SIG-M5 (cell line): ENCODE measurements at places on chromosomes 7 and 10.

DNA sequence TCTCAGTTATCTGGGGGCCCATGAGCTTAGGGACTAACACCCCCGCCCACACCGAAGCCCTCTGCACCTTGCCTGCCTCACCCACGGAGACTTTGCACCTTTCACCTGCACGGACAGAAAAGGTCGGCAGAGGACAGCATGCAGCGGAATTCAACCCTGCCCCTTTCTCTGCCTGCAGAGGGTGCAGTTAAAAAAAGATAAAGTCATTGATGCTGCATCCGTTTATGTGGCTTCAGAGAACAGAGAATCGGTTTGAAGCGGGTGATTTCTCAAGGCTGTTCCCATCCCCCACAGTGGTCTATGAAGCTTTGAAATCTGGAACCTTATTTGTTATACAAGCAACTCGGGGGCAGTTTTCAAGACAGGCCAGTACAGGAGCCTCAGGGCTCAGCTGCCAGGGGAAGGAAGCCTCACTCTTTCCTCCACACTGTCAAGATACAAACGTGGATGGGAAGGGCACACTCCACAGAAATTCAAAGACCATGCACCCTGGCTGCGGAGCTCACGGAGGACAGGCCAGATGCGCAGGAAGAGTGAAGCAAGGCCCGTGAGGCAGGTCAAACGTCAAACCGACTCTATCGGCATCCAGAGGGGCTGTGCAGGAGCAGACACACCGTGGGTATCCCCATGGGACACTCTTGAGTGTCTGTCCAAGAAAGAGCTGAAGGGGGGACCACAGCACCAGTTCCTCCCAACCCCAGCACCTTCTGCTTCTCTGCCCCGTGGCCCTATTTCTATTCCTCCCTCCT, 66.3 kb downstream of the INSIG1 start:
- no peak for DNase-seq

DNA sequence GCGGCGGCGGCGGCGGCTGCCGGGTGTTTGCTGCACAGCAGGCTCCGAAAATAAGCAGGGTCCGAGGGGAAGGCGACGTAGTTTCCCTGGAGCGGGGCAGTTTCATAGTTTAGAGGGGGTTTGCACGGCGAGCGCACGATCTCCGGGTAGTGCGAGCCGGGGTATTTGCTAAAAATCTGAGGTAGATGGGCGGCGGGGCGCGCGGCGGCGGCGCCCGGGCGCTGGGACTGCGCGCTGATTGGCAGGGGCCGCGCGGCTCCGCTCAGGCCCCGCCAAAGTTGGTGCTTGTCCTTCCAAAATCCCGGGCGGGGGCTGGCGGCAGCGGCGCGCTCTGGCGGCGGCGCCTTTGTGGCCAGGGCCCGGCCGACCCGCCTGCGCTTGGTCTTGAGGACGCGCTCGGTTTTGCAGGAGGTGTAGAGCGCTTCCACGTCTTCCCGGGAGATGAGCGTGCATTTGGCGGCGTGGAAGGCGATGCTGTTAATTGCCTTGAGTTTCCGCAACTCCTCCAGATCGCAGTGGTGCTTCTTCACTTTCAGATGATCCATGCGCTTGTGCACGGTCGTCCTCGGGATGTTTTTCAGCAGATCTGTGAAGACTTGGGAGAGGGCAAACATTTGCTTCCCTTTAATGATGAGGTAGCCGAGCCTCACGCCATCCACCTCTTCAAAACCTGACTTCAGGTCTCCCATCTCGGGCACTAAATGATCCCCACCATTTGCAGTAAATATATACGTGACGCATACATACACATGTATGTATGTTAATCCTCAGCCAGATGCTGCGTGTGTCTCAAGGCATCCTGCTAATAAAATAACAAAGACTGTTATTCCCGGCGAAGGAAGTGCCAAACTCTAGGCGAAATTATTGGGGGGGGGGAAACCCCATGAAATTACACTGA, 8.1 kb downstream of the SKIDA1 start:
- DNase-seq, result no peak

DNA sequence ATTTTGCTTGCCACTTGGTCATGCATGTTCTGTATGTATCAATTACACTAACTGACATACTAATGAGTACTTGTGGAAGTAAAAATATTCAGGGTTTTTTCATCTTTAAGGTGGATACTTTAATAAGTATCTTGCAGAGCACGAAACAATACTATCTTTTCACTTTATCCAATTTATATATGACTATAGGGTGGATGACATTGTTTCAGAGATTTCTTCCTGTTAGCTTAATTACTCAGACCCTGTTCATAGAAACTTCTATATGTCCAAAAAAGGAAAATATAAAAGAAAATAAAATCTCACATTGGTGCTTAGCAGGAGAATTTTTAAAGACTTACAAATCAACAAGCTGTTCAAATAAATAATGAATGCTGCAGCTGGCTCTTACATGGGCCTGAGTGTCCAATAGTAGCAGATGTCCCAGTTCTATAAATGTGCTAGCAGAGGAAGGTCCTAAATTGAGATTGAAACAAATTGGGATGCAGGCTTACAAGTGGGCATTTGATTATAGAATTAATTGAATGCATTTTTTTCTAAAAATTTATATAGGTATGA, 91.5 kb upstream of the THSD7A start:
- DNase-seq, result no peak

DNA sequence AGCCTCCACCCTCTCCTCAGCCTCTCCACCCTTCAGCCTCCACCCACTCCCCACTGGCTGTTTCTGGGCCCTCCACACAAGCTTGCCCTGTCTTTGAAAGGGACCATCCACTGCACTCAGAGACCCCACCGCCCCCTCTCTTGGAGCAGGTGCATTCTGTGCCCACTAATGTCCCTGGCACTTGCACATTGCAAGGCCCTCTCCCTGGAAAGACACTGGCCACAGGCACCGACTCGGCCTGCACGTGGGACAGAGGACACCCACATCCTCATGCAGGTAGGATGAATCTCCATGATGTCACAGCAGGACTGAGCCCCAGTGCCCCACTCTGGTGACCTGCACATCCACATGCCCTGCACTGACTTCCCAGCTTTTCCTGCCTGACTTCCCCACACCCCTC, 36.8 kb upstream of the EBF3 start:
- DNase-seq, result no peak

GRCh38 chr7:130884437-130885417, 150.7 kb upstream of the KLF14 start:
- no peak for DNase-seq

- DNase-seq, result no peak
Measured at GRCh38 chr7:39510864-39511354, 55.3 kb upstream of the YAE1 start.

DNA sequence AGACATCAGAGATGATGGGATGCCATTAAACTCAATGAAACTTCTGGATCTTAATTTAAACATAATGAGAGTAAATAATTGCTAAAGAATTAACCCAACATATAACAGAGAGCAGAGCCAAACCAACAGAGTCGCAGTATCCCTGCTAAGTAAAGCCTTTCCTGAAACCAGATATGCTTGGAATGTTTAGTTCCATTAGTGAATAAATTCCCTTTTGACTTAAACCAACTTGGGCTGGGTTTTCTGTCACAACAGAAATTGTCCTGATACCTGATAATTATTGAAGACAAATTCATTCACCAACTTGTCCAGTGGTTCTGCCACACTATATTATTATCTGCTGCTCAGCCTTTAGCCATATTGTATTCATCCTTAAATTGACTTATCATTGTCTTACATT, 286.7 kb downstream of the FZD1 start:
- DNase-seq, result no peak

GRCh38 chr10:10138685-10139084, 879.0 kb upstream of the CELF2 start:
- no peak for DNase-seq

GRCh38 chr7:126016722-126017121, 1087.1 kb upstream of the POT1 start:
- DNase-seq, result no peak

GRCh38 chr7:149558149-149558861, 60.7 kb upstream of the ZNF746 start:
- no peak for DNase-seq

- DNase-seq, result no peak
Measured at GRCh38 chr10:11046776-11047160, 29.1 kb downstream of the CELF2 start.

DNA sequence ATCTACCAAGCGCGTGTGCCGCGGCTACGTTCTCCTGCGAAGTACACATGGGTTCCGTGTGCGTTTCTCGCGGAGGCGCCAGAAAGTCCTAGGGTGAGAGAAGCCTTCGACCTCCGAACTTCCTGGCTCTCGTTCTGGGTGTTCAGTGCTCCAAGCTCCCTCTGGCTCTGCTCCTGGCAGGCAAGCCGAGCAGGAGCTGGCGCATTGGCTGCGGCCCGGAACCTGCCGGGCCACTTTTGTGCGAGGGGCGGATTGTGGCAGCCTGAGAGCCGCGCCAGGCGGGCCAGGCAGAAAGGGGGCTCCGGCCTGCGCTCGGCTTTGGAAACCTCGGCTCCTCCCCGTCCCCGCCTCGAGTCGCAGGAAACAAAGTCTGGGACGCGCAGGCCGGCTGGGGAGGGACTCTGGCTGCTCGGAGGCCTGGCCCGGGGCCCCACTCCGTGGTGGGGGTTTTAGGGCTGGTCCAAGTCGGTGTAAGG, 9.6 kb downstream of the EMX2 start:
- no peak for DNase-seq

DNA sequence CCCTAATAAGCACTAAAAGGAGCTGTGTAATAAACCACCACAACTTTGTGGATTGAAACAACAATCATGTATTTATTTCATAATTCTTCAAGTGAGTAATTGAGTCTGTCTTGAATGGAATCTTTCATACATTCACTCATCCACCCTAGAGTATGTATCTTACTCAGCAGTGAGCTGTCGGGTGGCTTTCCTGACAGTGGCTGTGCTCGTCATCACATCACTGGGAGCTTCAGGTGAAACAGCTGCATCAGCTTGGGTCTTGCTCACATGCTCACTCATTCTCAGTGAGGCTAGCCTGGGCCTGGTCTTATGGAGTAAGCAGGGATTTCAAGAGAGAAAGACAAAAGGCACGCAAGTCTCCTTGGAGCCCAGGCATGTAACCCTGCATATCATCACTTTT, 271.4 kb downstream of the POM121L12 start:
- DNase-seq, result no peak

DNA sequence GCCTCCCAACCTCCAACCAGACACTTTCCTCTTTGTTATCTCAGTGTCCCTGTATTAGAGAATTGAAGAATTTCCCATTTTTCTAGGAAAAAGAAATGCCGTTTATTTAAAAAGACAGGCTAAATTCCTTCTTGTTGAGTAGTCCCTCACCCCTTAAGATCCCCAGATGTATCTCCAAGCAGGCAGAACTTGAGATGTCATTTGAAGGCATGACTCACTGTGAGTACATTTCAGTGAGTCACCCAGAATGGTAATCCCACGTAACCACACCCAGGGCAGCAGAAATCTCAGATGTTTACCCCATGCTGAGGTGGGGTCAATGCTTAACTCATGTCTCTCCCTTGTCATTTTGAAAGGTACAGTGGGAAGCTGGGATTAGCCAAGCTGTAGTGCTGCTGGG, 4.4 kb downstream of the ZNF655 start:
- DNase-seq, result no peak

GRCh38 chr10:117096599-117097201, 41.4 kb downstream of the VAX1 start:
- no peak for DNase-seq

- no peak for DNase-seq
Measured at GRCh38 chr10:97101166-97101940, 84.4 kb downstream of the SLIT1 start.

DNA sequence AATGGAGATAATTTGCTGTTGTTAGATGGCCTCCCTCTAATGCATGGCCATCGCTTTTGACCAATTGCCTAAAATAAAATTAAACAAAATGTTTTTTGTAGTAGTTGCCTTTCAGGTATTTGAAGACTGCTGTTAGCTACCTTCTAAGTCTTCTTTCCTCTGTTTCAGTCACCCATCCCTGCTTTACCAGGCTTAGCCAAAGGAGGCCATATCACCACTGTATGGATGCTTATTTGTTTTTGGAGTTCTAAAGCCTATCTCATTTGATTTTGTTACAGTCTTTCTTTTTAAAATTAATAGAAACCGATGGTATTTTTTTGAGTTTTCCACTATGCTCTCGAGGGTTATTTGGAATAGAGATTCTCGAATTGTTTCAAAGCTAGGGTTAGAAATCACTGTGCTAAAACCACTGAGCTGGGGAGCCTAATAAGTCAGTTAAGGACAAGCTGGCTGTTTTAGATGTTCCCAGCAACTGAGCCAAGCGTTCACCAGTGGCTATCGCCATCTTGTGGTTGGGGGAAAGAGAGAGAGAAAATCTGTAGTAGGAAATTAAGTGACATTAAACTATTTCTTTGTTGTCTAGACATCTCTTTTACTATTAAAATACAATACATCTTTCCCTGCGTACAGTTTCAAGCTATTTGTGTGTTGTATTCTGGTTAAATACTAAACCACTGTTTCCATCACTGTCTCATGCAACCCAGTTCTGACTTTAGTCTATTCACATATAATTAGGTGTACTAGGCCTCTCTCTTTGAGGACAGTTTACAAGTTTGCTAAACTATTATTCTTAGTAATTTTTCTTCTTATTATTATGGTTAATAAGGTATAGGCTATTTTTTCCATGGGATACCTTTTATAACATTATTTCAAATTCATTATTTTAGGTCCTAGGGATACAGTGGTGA, 52.2 kb downstream of the GPR158 start:
- no peak for DNase-seq

DNA sequence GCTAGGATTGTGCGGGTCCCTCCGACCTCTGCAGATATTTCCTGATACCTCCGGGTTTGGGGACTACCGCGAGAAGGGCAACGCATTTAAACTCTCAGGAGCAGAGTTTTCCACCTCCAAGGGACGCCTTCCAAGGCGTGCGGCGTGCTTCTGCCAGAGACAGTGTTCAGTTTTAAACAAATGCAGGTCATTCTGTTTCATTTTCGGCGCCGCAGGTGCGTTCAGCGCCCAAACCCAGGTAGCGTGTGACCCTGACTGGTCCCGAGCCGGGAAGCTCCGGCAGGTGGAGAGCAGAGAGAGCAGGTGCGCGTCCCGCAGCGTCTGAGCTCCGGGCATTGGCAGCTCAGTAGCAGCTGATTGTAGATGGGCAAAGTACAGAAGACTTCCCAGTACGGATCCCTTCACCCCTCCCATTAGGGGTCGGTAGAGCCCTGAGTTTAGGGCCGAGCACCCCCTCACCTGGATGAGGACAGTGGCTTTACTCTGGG, 1.4 kb upstream of the CYP26A1 start:
- no peak for DNase-seq

DNA sequence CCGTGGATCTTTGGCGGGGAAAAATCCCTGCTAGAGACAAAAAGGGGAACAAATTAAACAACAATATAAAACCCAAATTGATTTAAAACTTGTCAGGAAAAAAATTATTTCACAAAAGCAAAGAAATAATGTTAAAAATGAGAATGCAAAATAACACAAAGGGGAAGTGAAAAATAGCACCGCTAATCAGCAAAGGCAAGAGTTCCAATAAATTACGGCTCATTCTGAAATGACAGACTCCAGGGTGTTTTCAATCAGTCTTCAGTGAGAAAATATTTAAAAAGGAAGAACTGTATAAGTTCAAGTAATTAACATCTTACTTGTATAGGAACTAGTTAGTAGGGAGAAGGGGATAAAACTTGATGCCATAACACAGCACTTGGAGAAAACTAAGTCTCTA, 336.8 kb downstream of the LRRTM3 start:
- no peak for DNase-seq

- DNase-seq, result no peak
Measured at GRCh38 chr10:132482090-132482800, 55.3 kb upstream of the INPP5A start.
